Amniotic stem cell (primary cell): ENCODE measurements at places on chromosomes 5 and 9.

DNA sequence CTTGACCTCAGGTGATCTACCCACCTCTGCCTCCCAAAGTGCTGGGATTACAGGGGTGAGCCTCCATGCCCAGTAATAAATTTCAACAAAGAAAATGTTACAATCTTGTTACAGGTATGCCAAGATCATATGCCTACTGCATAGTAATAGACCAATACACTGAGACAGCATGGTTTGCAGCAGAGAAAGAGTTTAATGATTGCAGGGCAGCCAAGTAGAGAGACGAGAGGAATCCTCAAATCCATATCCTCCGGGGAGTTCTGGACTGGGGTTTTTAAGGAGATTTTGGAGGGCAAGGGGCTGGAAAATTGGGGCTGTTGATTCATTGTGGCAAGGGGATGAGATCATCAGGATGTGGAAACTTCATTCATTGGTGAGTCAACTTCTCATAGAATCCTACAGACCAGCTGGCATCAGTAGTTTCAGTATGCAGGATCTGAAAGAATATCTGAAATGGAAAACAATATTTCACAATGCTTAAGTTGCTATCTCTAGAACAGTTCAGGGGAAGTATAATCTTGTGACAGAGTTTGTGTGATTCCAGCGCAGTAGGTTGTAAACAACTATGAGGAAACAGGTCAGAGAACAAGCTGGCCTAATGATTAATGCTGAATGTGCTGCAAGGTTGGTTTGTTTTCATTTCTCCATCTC lies 14.8 kb upstream of the TUT7 start:
- no peak for DNase-seq

DNA sequence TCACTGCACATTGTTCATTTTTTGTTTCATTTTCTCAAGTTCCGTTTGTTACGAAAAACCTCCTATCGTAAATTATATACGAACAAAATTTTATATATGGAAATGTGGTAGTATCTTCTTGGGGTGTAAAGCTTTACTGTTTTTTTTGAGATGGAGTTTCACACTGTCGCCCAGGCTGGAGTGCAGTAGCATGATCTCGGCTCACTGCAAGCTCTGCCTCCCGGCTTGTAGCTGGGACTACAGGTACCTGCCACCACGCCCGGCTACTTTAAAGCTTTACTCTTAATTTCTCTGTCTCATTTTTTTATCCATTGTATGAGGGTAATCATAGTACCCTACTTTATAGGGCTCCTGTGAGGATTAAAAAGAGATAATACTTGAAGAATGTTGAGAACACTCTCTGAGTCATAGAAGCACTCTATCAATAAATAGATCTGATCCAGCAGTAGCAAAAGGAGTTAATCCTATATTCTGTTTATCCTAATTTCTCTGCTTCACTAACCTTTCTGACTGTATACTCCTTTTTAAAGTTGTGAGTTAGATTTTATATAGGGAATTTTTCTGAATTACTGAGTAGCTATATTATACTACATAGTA lies 5.6 kb upstream of the LRRC70 start:
- DNase-seq = no peak

- DNase-seq = no peak
Observed at GRCh38 chr5:96133341-96134079, 171.9 kb upstream of the ELL2 start.

DNA sequence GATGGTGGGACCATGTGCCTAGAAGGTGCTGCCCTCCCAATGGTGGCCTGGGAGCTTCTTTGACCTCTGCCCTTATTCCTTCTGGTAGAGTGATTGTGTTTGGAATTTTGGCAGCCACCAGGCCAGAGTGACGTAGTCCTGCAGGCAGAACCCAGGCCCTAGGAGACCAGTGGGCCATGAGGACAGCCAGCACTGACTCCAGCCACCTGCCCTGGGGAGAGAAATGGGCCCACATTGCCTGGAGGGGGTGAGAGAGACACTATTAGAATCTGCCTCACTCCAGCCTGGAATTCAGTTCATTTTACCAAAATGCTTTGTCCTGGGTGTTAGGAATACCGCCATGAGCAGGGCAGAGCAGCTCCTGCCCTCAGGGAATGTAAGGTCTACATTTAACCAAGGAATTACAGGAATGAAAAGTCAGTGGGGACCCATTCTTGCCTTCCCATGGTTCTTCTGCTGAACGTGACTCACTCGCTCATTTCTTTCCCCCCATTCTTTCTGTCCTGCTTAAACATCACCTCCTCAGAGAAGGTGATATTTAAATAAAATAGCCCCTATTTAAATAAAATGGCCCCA lies 5.5 kb upstream of the COL27A1 start:
- no peak for DNase-seq

- no peak for DNase-seq
Observed at GRCh38 chr9:31347082-31347617, 1037.3 kb upstream of the ACO1 start.
